ENCODE measurements at places on chromosomes 3 and 15.

GRCh38 chr15:98667521-98668179 lies 19.3 kb downstream of the IGF1R start:
- DNase-seq, result no peak

DNA sequence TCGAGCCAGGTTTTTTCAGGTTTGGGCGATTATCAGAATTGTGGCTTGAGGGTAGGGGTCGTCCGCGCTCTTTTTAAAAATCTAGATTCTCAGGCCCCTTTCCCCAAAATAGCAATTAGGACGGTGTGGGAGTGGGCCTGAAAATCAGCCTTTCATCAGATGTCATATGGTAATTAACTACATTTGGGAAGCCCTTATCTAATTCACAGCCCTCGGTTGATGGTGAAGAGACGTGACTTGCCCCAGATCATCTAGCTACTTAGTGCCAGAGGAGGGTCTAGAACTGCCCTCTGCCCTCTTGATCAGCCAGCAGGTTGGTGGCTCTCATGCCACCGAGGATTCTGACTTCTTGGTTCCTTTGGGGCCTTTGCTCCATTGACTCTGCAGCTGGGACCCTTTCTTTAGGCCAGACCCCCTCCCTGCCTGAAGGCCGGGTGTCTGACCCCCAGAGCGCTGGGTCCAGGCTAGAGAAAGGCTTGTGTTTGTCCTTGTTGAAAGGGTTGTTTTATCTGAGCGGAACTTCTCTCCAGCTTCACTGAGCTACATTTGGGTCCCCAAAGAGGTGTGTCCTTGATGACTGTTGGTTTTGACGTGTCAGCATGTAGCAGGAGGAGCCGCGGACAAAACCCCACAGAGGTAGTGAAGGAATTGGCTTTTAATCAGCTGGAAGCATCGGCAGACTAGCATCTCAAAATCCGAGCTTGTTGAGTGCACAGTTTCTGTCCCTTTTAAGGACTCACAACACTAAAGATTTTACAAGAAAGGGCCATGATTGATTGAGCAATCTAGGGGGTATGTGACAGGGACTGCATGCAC lies 857 bp downstream of the AEN start:
- no peak for DNase-seq

DNA sequence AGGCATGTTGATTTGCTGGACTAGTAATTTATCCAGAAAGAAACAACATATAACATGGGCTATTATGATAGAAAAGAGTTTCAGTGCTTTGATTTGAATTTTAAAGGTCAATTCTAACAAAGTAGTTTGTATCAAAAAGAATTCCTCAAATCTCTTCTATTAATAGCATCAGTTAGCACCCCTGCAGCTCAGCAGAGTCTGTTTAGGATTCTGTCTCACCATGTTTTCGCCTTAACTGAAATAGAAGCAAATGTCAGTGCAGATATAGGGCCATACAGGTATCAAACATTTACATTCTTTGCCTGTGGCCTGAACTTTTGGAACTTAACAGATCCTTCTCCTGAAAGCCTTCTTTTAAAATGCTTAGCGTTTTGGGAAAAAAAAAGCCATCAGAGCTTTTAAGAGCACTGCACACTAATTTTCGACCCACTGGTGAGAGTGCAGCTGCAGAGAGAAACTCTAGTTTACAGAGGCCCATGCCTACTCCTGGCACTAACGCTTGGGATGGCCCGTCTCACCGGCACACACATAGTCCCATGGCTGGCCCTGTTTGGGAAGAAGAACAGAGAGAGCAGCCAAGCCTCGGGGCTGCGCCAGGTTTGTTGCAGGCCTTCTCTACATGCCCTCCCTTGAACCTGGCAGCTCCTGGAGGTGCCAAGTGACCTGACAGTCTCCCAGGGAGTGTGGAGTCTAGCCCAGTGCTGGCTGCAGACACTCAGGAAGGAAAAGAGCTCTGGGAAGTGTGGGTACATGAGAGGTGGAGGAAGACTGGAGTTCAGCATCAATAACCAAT lies 9.9 kb upstream of the PAQR9 start:
- no peak for DNase-seq

DNA sequence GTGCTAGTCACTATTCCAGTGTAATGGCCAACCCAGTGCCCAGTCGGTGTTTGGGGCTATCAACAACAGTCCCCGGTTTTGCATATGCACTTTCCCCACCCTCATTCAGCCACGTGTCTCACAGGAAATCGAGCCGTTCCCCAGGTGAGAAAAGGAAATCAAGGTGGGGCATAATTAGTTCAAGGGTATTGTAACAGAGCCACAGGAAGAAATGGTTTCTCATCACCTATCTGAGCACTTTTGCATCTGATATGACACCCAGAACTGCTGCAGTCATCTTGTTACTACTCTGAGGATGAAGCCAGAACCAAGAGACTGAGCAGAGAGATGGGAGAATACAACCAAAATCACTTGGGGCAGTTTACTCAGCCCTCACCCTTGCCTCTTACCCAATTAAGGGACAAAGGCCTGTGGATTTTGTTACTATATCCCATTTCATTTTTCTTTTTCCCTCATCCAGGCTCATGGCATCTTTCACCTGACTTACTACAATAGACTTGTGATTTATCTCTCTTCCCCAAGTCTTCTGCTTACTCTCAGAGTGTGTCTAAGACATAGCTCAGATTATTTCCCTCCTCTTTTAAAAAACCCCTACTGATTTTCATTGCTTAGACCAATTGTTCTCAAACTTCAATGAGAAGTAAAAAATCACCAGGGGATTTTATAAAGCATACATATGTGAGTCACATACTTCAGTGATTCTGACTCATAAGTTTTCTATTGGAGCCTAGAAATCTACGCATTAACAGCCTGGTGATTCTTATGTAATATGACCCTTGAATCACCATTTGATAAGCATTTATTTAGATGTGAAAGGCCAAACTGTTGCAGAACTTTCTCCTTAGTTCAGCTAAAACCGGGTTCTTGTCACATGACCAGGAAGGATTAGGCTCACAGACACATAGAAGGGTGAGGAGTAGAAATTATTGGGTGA lies 40.5 kb downstream of the TRAT1 start:
- no peak for DNase-seq

- DNase-seq, result no peak
These were observed 731.7 kb downstream of the SQOR start for GRCh38 chr15:46366360-46367007.

- no peak for DNase-seq
These were observed 54.2 kb downstream of the B3GALNT1 start for GRCh38 chr3:161050935-161051334.

GRCh38 chr15:69317392-69317841 lies 18.7 kb downstream of the PAQR5 start:
- DNase-seq, result no peak

GRCh38 chr3:36250191-36250590 lies 130.1 kb upstream of the STAC start:
- no peak for DNase-seq

DNA sequence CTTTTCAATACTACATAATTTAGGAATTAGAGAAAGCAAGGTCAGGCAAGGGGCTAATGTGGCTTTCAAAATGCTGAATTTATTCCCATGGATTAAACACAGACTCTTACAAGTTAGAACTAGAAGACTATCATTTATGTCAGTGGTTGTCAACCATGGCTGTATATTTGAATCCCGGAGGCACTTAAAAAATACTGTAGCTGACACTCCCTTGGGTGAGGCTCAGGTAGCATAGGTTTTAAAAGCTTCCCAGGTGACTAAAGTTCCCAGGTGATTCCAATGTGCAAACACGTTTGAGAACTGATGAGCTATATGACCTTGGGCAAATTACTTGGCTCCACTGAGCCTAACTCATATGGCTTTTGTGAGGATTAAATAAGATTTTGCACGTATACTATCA lies 29.6 kb downstream of the AAGAB start:
- no peak for DNase-seq

DNA sequence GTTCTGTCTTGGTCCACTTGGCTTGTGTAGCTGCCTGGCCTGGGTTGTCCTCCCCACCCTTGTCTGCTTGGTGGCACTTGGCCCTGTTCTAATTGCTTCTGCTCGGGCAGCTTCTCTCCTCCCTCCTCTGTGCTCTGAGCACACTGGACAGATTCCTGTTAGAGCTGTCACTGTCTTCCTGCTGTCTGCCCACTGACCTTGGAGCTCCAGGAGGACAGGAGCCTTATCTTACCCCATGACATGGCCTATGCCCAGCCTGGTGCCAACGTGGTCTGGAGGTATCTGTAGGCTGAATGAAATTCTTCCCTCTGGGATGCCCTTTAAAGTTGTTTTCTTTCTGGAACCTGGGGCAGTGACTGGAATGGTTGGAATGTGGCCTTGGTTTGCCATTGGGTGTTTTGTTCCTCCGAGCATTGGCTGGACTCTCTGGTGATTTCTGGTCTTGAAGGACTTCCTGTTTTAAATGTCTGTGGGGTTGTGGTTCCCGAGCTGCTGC lies 94.1 kb downstream of the FAM43A start:
- no peak for DNase-seq

DNA sequence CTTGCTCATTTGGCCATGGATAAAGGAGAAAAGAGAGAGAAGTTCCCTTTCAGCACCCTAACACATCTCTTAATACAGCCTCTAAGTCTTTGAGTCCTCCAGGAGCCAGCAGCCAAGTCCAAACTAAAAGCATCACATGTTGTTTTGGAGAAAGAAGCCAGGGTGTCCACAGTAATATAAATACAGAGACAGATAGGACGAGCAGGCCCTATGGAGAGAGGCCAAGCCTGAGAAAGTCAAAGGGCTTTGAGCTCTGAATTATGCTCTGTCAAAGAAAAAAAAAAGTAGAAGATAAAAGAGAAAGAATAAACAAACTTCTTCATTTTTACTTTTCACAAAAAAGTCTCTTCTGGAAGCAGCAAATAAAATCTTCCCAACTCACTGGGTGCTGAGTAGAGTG lies 92.4 kb upstream of the THBS1 start:
- no peak for DNase-seq

DNA sequence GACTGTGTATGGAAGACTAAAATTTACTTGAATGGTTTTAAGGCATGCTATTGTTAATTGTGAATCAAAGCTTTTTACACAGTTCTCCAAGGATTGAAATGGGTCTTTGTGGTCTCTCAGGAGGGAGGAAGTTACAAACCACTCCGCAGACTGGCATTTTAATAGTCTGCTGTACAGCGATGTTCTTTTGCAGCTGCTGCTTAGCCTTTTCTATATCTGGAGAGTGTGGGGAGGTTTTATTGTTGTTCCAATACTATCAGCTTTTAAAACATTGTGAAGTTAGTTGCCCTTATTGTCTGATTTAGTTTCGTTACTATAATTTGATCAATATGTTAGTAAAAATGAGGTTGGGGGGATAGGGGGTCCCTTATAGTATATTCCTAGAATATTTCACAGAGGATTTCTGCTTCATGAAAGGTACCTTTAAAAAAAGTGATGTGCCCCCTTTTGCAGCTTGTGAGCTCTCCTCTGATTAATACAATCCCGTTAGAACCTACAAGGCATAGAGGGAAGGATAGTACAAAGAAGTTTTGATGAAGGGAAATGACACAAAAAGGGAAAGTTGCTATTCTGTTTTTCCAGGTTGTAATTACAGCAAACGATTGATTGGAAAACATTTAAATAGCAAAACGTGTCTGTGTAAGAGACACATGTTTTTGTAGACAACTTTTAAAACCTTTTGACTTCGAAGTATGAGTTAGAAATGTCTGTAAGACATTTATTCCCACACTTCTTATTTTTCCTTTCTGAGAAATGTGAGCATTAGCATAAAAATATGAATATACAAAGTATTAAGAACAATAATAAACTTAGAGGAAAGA lies 158.3 kb upstream of the CGNL1 start:
- no peak for DNase-seq

- DNase-seq, result no peak
These were observed 11.1 kb downstream of the DCUN1D1 start for GRCh38 chr3:182969277-182969676.

Data from left hindlimb (tissue), 1 donor.